Suppressor macrophage treated with lipopolysaccharide for 1 hour (primary cell): ENCODE measurements at places on chromosomes 3 and 15.

DNA sequence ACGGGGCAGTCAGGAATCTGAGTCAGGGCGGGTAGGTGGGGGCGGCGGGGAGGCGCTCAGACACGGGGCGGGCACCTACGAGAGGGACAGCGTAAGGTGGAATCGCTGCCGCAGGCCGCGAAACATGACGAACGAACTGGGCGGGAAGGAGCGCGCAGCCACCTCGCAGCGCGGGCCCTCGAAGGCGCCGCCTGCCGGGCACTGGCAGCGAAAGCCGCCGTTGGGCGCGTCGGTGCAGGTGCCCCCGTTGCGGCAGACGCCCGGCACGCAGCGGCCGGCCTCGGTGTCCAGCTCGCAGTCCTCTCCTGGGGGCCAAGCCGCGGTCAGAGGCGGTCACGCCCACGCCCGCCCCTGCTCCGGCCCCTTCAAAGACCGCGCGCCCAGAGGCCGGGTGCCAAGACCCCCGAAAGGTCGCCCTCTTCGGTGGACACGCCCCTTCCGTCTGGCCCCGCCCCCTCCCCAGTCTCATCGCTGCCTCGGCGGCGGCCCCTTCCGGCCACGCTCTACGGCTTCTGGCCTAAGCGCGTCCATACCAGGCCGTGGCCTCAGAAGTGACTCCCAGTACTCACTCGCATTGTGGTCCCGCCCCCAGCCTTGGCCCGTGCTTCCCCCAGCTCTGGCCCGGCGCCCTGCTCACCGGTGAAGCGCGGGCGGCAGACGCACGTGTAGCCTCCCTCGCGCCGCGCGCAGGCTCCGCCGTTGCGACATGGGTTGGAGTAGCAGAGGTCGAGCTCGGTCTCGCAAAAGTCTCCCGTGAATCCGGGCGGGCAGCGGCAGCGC is 6.4 kb downstream of the CELSR3 start:
- peak; percentile 84 for DNase-seq

DNA sequence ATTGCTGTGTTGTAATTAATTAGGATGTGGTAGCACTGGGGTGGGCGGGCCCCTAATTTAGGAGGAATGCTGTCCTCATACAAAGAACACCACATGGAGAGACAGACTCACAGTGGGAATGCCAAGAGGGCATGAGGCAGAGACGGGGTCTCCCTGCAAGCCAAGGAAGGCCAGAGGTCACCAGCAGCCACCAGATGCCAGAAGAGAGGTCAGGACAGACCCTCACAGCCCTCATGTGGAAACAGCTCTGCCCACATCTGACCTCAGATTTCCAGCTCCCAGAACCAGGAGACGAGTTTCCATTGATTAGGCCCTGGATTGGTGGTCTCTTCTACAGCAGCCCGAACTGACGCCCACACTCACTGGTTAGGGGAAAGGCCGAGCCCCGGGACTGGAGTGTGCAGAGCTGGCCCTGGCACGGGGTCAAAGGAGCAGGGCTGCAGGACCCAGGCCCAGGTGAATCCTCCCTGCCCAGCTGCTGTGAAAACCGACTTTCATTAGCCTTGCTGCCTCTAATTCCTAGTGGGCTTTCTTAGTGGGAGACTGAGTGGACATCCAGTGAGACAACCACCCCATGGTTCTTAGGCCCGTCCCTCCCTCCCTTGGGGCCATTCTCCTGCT is 43.0 kb upstream of the SLC41A3 start:
- no peak for DNase-seq

GRCh38 chr3:11611341-11611799 is 32.3 kb downstream of the VGLL4 start:
- no peak for DNase-seq

DNA sequence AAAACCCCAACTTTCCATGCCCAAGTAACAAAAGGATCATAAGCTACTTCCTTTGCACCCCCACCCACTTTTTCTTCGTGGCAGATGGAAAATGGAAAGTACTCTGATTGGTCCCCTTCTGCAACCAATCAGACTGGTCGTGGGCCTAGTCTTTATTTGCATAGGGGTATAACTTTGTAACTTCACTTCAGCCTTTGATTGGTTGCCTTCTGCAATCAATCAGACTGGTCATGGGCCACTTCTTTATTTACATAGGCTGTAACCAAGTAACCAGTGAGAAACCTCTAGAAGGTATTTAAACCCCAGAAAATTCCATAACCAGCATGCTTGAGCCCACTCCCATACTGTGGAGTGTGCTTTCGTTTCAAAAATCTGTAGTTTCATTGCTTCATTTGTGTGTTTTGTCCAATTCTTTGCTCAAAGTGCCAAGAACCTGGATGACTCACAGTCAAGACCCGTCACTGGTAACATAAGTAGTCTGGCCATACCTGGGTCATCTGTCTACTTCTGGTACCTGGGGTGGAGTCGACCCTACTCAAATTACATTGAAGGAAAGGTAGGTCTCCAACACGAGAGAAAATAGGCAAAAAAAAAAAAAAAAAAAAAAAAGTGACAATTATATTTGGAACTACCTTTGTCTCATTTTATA is 41.9 kb downstream of the CMTM8 start:
- no peak for DNase-seq

DNA sequence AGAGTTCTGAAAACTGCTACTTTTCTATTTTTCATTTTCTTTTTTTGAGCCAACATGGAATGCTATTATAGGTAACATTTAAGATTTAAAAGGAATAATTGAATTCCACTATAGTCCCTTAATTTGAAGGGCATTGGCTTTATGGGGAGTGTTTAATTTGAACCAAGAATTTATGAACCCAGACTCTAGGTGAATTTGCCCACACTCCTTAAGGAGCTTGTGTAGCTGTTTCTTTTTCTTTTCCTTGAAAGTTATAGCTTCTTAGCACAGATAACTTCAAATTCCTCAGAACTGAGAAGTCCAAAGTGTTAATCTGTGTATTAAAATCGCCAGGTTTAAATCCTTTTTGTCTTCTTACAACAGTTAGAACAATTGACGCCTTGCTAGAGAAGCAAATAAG is 4.7 kb upstream of the MEIS2 start:
- DNase-seq: no peak

- DNase-seq: peak; percentile 32
Observed at GRCh38 chr3:46469680-46470357, 5.1 kb upstream of the LTF start.

DNA sequence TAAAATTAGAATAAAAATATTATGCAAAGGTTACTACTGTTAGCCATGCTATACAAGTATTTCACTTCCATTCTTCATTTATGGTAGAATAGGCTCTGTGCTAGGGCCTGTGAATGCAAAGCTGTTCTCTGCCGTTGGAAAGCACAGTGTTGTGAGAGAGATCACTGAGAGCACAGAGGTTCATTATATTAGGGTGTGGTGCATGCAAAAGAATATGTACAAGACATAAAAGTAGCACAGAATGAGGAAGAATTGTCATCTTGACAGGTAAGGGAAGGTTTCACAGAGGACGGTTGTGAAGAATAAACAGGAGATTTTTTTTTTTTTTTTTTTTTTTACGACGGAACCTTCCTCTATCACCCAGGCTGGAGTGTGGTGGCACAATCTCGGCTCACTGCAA is 25.2 kb upstream of the FNDC3B start:
- DNase-seq: no peak

- DNase-seq: peak; percentile 76
Observed at GRCh38 chr3:37054370-37054769, 61.1 kb downstream of the MLH1 start.

GRCh38 chr3:10392244-10392643 is 71.3 kb upstream of the SEC13 start:
- DNase-seq: no peak

DNA sequence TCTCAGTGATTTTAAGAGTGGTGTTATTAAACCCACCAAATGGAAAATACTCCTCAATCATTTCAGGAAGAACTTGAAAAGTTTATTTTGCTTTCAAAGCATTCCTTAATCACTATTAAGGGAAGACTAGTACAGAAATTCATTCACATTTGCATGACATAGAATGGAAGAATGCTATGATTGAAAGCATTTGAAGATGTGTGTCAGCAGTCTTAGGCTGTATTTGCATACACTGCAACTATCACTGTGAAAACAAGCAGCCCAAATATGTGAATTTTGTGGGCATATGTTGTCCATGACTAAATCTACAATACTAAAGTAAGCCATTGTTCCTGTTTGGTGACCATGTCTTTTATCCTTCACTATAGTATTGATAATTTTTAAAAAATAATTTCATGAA is 95.8 kb downstream of the CNTN3 start:
- DNase-seq: no peak

DNA sequence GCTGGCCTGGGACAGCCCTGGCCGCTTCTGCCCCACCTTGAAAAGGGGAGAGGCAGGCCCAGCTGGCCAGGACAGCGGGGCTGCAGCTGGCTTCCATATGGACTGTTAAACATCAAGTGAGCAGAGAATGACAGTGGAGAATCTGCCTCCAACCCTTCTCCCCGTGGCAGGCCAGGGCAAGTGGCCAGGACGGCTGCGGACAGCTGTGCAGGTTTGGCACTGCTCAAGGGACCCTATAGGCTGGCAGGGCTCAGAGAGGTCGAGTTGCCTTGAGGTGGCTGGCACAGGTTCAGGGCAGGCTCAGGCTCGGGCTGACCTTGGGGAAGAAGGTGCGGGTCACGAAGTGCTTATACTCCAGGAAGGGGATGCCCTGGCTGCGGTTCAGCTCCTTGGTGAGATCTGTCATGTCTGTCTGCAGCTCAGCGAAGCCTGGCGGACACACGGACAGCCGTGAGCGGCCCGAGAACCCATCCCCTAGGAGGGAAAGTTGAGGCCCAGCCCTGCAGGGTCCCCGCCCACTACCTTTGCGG is 24.3 kb downstream of the H1-8 start:
- DNase-seq: no peak

GRCh38 chr15:38878926-38879325 is 314.3 kb upstream of the RASGRP1 start:
- DNase-seq: no peak

GRCh38 chr15:67147396-67147949 is 82.1 kb downstream of the SMAD3 start:
- no peak for DNase-seq

GRCh38 chr15:26890451-26890850 is 23.6 kb downstream of the GABRA5 start:
- DNase-seq: no peak

DNA sequence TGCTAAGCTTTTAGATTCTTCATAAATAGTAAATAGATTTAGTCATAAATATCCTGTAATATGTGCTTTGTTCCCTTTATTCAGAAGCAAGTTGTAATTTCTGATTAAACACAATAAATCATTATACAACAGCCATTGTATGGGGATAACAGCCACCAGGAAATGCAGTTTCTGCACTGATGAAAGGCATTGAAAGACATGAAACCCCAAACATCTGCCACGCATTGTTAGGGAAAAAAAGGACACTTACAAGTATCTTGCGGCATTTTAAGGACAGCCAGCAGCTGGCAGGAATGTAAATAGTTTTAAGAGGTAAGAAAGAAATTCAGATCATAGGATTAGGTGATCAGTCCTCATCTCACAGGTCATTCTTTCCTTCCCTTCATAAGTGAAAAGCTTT is 801.1 kb upstream of the LMCD1 start:
- no peak for DNase-seq

DNA sequence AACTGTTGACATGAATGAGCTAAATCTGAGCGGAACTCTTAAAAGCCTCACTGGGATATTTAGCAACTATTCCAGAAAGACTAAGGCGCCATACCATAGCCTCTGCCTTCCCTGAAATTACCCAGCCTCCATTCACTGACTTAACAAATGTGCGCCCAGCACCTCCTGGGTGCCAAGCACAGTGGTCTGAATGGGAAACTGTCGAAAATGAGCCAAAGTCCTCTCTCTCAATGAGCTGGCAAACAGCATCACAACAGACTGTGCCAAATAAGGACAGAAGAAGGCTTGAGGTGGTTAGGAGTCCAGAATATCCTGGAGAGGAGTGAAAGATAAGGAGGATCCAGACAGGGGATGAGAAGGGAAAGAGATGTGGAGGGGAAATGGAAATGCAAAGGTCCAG is 332.4 kb downstream of the MAGI1 start:
- DNase-seq: no peak

DNA sequence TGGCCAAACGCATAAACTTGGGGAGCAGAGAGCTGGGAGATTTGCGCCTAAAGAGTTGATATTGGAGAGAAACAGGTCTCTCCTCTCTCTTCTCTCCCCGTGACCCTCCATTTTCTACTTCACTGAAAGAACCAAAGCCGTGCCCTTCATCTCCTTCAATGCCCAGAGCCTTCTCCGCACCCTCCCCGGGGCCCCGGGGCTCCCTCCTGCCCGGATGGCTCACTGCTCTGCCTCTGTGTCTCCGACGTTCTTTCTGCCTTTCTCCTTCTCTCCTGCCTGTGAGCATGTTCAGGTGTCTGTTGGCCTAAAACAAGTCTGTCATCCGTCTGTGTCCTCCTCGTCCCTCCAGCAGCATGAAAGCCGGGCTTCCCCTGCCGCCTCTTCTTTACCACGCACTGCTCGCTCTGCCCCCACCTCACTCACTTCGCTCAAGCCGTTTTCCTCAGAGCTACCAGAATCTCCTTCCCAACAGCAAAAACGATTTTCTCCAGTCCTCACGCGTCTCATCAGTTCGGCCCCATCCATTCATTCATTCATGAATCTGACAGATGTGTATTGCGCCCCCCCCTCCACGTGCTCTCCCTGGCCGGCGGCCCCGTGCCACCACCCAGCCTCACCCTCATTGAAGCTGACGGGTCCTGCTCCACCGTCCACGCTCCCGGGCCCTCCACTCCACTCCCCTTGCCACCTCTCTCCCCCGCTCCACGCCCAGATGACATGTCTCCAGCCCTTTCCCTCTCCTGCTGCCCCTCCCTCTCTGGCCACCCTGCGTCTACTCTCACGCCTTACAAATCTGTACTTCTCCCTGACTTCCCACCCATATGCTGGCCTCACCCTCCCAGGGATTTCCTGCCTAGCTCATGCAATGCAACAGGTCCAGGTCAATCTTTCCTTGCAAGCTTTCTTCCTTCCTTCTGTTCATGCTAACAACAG is 10.2 kb downstream of the MUC4 start:
- peak; percentile 19 for DNase-seq

DNA sequence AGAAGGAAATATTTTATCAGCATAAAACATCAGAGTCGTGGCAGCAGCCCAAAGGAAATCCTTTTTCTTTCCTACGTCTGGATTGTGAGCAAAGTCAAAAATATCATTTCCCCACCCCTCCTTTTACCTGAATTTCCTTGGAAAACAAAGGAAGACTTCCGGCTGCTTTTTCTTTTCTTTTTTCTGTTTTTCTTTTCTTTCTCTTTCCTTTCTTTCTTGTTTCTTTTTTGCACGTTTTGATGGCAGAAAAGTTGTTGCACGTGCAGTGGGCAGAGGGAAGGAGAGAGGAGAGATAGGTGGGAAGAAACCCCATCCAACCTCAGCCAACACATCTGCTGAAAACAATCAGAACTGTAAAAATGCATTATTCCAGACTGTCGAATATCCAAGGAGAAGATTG is 544 bp upstream of the MYO1E start:
- no peak for DNase-seq

DNA sequence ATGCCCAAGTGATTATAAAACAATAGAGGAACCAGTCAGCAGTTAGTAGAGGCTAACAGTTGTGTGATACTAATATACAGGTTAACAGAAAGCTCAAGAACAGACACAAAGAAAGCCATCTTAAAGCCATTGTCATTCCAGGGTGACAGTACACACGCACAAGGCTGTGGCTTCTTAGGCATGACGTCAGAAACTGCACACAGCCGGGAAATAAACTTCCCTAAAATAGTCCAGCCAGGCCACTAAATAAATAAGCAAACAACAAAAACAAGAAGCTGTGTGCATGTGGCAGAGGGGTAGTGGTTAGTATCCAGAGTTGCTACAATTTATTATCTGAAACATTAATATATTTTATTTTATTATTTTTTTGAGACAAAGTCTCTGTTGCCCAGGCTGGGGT is 49.8 kb downstream of the PPCDC start:
- peak; percentile 85 for DNase-seq

GRCh38 chr3:12946251-12946648 is 104.9 kb upstream of the RPL32 start:
- DNase-seq: no peak
